ENCODE measurements at places on chromosomes 2 and 18.

DNA sequence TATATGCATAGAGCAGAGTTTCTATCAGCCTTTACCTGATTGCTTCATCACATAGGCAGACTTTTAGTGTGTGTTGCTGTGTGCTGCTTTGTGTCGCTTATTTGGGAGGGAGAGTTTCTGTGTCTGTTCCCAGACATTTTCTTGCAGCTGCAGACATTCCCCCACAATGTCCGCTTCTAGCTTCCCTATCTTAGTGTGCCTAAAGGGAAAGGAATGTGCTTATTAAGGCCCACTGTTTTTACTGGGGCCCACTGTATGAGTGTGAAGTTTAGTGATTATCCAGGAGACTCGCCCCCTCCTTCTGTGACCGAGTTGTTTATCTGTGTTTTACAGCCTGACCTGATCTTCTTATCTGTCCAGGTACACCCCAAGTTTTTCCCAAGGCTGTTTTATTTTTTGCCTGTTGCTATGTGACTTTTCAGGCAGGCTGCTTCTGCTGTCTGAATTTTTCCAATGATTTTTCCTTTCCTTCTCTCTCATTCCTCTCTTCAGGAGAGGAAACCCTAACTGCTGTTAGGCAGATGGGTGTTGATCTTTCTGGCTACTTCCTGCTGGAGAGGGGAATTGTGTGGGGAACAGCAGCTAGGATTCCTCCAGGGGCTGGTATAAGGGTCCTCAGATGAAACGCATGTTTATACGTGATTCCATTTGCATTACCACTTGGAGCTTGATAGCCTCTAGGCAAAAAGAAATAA lies 47.6 kb downstream of the STK17B start:
- no peak for DNase-seq

DNA sequence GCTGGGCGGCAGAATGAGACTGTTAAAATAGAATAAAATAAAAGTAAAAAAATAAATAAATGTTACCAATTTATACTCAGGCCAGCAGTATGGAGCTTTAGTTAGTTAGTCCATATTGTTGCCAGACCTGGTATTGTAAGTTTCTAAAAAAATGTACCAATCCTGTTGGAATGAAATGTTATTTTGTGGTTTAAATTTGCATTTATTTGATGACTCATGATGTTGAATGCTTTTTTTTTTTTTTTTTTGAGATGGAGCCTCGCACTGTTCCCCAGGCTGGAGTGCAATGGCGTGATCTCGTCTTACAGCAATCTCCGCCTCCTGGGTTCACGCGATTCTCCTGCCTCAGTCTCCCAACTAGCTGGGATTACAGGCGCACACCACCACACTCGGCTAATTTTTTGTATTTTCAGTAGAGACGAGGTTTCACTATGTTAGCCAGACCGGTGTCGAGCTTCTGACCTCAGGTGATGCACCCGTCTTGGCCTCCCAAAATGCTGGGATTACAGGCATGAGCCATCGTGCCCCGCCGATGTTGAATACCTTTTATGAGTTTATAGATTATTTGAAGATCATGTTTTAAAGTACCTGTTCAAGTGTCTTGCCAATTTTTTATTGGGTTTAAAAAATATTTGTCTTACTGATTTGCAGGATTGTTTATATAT lies 5.7 kb upstream of the PTPRN start:
- DNase-seq: no peak

- DNase-seq: no peak
These were observed 170.4 kb downstream of the NCK2 start for GRCh38 chr2:105915005-105915558.

GRCh38 chr2:46814160-46814961 lies 101.2 kb downstream of the MCFD2 start:
- DNase-seq: no peak

GRCh38 chr18:41719808-41720207 lies 235.2 kb upstream of the PIK3C3 start:
- no peak for DNase-seq

DNA sequence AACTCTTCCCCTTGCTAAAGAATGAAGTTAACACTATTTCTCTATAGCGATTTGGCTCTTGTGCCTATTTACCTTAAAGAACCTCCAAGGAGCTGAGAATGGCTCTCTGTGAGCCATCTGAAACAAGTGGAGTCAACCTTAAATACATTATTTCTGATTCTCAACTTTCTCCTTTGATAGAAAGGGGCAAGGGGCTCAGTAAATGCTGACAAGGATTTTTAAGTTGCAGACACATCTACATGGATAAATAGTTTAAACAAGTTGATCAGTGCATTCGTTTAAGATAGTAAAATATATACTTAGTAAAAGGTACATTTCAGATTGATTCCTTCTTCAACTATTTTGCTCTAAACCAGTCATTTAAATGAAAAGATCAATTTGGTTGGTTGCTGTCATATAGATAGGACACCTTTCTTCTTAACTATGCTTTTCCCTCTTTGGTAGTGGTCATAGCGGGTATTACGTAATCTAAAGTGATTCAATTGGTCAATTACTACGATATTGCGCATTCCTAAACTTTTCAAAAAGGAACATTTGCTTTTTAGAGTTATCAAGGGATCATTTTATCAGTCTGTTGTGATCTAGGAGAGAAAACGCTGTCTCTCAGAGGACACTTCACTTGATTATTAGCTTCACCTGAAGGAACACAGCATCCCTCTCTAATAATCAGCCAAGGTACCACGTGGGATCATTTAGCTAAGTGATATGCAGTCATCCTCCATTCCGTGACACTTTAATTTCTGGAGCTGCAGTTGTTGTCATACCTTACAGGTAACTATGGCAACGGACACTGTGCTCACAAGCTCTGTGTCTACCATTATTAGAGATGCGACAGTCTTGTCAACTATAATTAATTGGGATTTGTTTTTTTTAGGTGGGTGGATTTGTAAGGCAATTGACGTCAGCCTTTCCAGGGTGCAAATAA lies 50.9 kb upstream of the KCNE4 start:
- DNase-seq: no peak

GRCh38 chr2:120520929-120521912 lies 175.3 kb downstream of the INHBB start:
- DNase-seq: peak; percentile 31

- DNase-seq: no peak
These were observed 8.0 kb downstream of the ALLC start for GRCh38 chr2:3665886-3666612.

GRCh38 chr18:46705521-46705920 lies 48.5 kb upstream of the LOXHD1 start:
- DNase-seq: no peak

GRCh38 chr2:132384491-132385151 lies 32.0 kb upstream of the GPR39 start:
- DNase-seq: no peak

DNA sequence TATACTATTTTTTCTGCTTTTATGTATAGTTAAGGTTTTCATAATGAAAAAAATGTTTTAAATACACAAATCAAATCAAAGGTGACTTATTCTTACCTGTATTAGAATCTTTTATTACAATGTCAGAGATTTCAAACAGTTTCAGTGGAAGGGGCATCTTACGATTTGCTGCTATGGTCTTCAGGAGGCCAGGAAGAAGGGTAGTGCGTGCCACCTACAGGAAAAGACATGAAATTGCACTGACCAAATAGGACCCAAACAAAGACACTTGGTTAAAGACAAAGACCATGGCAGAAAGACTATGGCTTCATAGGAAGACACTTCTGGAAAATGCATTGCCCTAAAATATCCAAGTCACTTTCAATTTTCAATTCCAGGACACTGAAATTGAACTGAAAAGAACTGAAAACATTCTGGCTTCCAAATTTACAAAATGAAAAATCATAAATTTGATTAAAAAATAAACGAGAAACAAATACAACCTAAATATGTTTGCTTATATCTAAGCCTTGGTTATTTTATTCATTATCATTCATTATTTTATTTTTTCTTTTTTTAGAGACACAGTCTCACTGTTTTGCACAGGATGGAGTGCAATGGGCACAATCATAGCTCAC lies 42.1 kb downstream of the FARSB start:
- DNase-seq: peak; percentile 65

GRCh38 chr2:205462681-205463345 lies 219.5 kb upstream of the NRP2 start:
- no peak for DNase-seq

DNA sequence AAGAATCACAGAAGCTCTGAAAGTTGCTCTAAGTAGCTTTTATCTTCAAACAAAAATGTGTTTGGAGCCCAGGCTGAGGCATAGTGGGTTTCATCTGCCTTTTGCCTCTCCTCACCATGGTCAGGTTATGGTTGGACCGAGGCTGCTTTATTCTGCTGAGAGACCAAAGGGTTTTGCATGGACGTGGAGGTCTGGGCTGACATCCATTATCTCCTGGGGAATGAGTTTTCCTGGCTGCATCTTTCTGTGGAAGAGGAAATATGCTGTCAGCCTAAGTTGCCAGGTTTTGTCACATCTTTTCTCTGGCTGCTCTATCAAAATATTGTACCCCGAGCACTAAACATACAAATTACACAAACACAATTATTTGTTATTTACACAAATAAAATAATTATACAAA lies 223.2 kb downstream of the LDLRAD4 start:
- DNase-seq: no peak

DNA sequence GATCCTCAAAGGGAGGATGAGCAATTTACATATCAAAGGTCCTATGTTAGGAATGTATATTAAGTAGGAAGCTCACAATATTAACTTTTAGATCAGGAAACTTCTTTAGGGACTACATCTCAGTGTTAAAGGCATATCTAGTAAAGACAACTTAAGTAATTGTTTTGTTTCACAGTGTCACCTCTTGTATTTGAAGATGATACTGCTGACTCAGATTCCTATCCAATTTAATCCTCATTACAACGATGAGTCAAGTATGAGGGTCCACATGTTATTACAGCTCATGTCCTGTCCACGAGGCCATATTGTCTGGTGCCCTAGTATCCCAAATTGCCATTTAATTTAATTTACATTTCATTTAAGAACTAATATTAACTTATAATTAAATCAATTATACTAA lies 523.9 kb downstream of the CCDC85A start:
- DNase-seq: no peak

- DNase-seq: no peak
These were observed 93.0 kb upstream of the SH3BP4 start for GRCh38 chr2:234858790-234859329.

DNA sequence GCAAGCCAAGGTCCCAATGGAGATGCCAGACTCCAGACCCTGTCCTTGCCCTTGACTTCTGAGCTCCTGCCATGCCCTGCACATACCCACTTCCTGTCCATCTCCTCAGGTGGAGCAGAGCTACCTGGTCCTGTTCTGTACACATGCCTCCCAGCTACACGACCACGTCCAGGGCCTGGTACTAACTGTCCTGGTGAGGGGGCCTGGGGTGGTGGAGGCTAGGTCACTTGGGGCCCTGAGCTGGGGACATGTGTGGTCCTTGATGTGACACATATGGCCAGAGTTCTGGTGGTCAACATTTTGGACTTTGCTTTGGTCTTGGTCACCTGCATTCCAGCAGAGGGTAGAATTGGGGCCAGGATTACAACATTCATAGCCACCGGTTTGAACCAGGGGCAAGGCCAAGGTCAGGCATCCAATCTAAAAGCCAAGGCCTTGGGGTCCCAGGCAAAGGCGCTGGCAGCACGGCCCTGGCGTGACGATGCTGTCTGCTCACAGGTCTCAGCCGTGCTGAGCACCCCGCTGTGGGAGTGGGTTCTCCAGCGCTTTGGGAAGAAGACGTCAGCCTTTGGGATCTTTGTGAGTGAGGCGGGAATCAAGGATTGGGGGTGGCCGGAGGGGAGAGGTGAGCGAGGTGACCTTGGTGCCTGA lies 12.6 kb downstream of the MFSD2B start:
- no peak for DNase-seq

GRCh38 chr18:62717169-62717924 lies 2.0 kb downstream of the PHLPP1 start:
- peak; percentile 75 for DNase-seq

DNA sequence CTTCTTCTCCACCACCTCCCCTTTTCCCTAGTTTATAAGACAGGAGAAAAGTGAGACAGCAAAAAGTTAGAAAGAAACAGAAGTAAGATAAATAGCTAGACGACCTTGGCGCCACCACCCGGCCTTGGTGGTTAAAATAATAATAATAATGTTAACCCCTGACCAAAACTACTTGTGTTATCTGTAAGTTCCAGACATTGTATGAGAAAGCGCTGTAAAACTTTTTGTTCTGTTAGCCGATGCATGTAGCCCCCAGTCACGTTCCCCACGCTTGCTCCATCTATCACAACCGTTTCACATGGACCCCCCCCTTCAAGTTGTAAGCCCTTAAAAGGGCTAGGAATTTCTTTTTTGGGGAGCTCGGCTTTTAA lies 1.5 kb upstream of the BUB1 start:
- DNase-seq: no peak

GRCh38 chr2:184596819-184597411 lies 1.4 kb upstream of the ZNF804A start:
- DNase-seq: no peak

GRCh38 chr2:71535526-71535925 lies 82.2 kb downstream of the DYSF start:
- DNase-seq: no peak

DNA sequence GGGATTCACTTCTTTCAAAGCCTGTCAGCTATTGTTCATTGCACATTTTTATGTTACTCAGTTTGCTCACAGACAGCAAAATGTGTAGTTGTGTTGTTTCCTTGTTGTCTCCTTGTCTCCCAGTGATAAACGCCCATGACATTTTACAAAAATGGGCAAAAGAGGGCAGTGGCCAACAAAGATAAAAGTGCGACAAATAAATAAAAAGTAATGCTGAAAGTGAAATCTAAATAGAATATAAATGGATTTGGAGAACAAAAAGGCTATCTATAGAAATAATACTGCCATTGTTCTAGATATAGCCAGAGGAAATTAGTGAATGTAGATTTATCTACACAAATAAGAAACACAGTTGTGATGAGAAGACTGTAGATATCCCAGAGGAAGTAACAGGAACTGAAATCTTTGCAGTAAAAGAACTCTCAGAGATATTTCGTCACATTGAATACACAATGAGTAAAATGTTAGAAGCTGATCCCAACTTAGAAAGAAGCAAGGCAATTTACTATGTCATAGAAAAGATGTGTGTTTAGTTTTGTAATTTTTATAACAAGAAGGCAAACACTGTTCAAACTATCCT lies 1186.2 kb upstream of the FAM98A start:
- DNase-seq: no peak

DNA sequence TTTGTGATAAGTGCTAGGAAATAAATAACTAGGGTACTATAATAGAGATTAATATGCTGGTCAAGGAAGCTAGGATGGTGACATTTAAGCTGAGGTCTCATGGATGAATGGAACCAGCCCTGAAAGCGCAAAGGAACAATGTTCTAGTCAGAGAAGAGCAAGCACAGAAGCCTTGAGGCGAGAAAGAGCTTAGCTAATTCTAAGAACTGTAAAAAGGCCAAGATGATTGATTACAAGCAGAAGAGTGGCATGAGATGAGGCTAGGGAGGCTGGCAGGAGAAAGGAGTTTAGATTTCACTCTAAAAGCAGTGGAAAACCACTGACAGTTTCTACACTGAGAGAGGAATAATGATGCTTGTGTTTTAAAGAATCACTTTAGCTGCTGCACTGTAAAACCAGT lies 3.4 kb upstream of the YIPF4 start:
- DNase-seq: no peak
